ENCODE measurements at places on chromosomes 1 and 21. TPM values are rescaled to one million over a fixed set of nuclear protein-coding genes. Genes with fewer than 3 reads are reported as not detected.

GRCh38 chr1:89932598-89933364, 62.1 kb upstream of the ZNF326 start:
- DNase-seq = no peak
- no peak overlapping the region for H3K4me3 ChIP-seq
- H3K27me3 ChIP-seq = no peaks in the 10 kb centered on the region
- no peak overlapping the region for H3K27ac ChIP-seq

DNA sequence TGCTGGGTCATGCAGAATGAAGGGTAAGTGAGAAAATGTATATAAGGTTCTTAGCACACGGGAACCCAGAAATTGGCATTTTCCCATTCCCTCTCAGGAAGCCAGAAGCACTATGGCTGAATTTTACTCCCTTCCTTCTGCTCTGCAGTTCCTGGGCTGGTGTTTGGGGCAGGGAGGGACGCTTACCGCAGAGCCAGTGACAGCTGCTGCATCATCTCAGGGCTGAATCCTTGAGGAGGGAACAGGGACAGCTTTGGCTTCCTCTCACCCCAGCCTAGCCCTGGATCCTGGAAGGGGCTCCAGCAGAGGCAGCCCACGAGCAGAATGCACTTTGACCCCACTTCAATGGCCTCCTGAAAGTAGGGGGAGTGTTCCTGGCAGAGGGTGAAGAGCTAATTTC, 12.0 kb downstream of the PLA2G2D start:
- peaks cover 4% of the 10 kb centered on the region for H3K4me1 ChIP-seq
- DNase-seq = no peak
- no peak overlapping the region for H3K27ac ChIP-seq
- H3K36me3 ChIP-seq = no peaks in the 10 kb centered on the region
- H3K27me3 ChIP-seq = no peaks in the 10 kb centered on the region
- H3K4me3 ChIP-seq = no peak overlapping the region

- H3K27ac ChIP-seq = peak overlapping the region; percentile 64
- no peak overlapping the region for H3K4me3 ChIP-seq
- H3K4me1 ChIP-seq = peaks cover 6% of the 10 kb centered on the region
- peak; percentile 47 for DNase-seq
- no peaks in the 10 kb centered on the region for H3K36me3 ChIP-seq
These were observed 42.0 kb upstream of the LDLRAP1 start for GRCh38 chr1:25501235-25502058.

DNA sequence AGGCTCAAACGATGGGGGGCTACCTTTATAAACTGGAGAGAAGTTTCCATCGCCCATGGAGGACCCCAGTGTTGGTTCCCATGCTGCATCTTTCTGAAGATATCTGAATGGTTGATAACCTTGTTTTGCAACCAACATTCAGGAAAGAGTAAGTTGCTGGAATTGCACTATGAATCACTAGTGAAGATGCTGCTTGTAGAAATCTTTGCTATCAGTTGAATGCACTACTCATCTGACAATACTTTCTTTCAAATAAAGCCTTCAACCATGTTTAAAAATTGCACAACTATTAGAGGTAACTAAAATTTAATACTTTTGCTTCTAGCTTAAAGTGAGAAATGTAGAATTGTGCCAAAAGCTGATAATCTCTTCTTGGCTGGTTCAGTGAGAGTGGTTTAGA, 86.8 kb upstream of the HIVEP3 start:
- DNase-seq = no peak
- H3K27ac ChIP-seq = no peak overlapping the region
- H3K27me3 ChIP-seq = no peaks in the 10 kb centered on the region
- no peak overlapping the region for H3K4me3 ChIP-seq

DNA sequence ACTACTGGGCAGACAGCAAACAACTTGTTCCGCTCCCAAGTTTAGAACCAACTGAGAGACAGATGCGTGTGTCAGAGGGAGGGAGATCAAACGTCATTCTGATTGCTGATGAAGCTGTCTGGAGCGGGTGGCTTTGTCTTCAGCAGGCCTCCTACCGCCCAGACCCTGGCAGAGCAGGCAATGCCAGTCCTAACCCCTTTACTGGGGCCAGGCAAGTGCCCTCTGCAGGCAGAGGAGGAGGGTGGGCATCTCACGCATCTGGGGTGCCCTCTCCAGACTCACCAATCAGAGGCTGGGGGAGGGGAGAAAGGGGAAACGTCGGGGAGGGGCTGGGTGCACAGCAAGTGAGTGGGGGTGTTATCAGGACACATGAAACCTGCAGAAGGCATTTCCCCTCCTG, 126.6 kb downstream of the ACTL8 start:
- DNase-seq = no peak
- H3K4me3 ChIP-seq = no peak overlapping the region
- H3K36me3 ChIP-seq = no peaks in the 10 kb centered on the region
- peaks cover 1% of the 10 kb centered on the region for H3K27me3 ChIP-seq
- no peaks in the 10 kb centered on the region for H3K4me1 ChIP-seq

DNA sequence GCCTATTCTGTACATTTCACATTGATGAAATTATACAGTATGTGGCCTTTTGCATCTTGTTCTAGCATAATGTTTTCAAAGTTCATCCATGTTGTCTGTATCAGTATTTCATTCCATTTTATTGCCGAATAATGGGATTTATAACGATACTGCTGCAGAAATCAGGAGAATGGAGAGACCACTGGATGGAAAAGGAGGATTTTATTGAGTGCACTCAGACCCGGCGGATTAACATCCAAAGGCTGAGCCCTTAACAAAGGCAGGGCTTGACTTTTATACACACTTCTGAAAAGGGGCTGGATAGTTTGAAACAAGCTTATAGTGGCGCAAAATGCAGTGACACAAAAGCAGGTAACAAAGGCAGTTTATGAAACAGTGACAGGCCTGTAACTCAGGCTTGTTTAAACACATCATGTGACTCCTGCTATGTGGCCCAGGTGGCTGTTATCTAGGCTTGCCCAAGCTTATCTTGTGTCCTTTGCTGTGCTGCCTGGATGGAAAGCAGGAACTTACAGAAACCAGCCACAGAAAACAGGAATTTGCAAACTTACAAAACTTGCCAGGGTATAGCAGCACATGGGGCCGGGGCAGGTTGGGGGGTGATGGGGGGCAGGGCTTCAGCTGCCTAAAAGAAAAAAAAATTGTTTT, 32.8 kb upstream of the KCNJ15 start:
- H3K4me1 ChIP-seq = no peaks in the 10 kb centered on the region
- no peaks in the 10 kb centered on the region for H3K36me3 ChIP-seq
- H3K27me3 ChIP-seq = no peaks in the 10 kb centered on the region
- no peak for DNase-seq

DNA sequence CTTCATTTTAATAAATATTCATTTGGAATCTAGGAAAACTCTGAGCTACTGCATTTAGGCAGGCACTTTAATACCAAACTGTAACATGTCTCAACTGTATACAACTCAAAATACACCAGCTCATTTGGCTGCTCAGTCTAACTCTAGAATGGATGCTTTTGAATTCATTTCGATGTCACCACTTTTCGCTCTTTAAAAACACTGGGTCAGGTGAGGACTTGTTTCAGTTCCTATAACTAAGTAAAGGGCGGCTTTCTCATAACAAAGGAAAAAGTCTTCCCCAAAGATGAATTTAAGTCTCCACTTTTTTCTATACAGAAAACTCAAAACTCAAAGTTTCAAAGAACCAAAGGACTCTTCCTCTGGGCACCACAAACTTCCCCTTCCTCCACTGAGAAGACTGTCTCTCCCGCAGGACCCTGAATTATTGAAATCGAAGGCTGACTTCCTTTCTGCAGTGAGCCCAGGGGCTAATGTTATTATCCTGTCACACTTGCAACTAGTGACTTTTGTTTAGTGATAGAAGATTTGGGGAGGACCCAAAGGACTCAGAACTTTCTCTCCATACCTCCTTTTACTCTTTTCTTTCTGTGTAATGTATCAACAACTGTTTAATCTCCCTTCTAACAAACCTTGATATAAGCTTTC, 9.7 kb upstream of the DHX9 start:
- H3K27me3 ChIP-seq = no peaks in the 10 kb centered on the region
- no peaks in the 10 kb centered on the region for H3K36me3 ChIP-seq
- no peaks in the 10 kb centered on the region for H3K4me1 ChIP-seq
- DNase-seq = no peak
- H3K27ac ChIP-seq = no peak overlapping the region
- no peak overlapping the region for H3K4me3 ChIP-seq

GRCh38 chr1:180954005-180954800, 41.5 kb downstream of the KIAA1614 start:
- H3K27ac ChIP-seq = peak overlapping the region; percentile 58
- no peaks in the 10 kb centered on the region for H3K4me1 ChIP-seq
- peak; percentile 22 for DNase-seq
- H3K36me3 ChIP-seq = no peaks in the 10 kb centered on the region

The CELA2B gene
- total RNA-seq = not detected

The XKR8 gene
- total RNA-seq = 15.2 TPM

The MCOLN3 gene
- total RNA-seq = 1.6 TPM

The RGS13 gene
- total RNA-seq = not detected
